Cerebellar nuclear complex (tissue), 1 donor: ENCODE measurements at places on chromosomes 6 and 20.

- DNase-seq = no peak
These were observed 649.1 kb upstream of the GJE1 start for GRCh38 chr6:141483598-141484061.

- DNase-seq = no peak
These were observed 222.6 kb downstream of the EYA4 start for GRCh38 chr6:133463790-133464189.

DNA sequence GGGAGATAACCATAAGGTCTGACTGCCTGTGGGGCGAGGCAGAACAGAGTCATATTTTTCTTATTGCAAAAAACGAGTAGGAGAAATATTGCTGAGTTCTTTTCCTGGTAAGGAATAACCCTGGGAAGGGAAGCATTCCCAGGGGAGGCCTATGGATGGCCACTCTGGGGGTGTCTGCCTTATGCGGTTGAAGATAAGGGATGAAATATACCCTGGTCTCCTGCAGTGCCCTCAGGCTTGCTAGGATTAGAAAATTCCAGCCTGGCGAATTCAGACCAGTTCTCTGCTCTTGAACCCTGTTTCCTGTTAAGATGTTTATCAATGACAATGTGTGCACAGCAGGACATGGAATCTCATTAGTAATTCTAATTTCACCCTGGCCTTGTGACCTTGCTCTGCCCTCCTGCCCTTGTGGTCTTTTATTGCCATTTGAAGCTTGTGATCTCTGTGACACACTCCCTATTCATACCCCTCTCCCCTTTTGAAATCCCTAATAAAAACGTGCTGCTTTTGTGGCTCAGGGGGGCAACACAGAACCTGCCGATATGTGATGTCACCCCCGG, 491.1 kb upstream of the EYS start:
- no peak for DNase-seq

GRCh38 chr6:18427296-18427695, 40.1 kb downstream of the RNF144B start:
- DNase-seq = no peak

- no peak for DNase-seq
These were observed 121.3 kb downstream of the JPH2 start for GRCh38 chr20:44065401-44066340.

- DNase-seq = no peak
These were observed 1.3 kb downstream of the ZKSCAN3 start for GRCh38 chr6:28351087-28351486.

DNA sequence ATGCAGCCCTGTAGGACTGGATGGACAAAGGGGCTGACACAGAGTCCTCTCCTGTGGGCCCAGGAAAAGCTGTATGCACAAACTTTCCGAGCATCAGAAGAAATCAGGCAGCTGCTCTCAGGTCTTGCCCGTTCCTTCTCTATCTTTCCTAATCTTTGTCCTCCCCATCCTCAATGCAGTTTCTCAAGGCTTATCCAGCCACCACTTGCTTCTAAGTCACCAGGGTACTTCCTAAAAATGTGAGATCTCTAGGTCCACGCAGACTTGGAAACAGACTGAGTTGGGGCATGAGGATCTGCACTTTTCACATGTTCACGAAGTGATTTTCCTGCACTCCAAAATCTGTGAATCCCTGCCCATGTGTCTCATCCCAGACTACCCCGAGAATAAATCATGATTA, 394.5 kb upstream of the SLC35B3 start:
- no peak for DNase-seq

- no peak for DNase-seq
These were observed 1.9 kb downstream of the RFPL4B start for GRCh38 chr6:112348891-112349635.

GRCh38 chr6:41353333-41353732, 17.9 kb downstream of the NCR2 start:
- DNase-seq = no peak

DNA sequence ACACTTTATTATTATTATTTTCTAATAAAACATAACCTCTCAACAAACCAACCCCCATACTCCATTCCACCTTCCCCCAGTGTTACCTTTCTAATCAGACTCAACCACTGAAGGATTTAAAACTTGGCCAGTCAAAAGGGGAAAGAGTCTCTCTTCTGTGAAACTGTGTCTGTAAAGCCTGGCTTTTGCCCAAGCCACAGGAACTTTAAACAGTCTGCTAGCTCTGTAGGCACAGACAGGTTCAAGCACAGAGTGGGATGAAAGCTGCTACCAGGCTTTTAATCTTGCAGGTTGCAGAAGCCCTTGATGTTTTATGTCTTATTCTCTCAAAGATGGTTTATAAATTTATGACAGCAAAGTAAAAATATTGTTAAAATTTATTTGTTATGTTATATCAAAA, 585.7 kb downstream of the TENT5A start:
- no peak for DNase-seq

DNA sequence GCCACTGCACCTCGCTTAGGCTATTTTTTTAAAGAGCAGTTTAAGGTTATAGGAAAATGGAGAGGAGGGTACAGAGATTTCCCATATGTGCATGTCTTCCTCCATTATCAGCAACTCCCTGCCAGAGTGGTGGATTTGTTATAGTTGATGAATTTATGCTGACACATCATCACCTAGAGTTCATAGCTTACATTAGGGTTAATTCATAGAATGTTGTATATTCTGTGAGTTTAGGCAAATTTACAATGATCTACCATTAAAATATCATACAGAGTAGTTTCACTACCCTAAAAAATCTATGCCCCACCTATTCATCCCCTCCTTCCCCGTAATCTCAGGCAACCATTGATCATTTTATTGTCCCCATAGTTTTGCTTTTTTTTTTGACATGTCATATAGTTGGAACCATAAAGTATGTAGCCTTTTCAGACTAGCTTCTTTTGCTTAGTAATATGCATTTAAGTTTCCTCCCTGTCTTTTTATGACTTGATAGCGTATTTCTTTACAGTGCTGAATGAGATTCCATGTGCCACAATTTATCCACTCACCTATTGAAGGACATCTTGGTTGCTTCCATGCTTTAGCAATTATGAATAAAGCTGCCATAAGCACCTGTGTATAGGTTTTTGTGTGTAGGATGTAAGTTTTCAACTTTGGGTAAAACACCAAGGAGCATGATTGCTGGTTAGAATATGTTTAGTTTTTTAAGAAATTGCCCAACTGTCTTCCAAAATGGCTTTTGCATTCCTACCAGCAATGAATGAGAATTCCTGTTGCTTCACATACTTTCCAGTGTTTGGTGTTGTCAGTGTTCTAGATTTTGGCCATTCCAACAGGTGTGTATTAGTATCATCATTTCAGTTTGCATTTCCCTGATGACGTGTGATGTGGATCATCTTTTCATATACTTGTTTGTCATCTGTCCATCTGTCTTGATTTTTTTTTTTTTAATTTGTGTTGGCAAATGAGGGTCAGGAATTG, 60.2 kb downstream of the NCOA3 start:
- DNase-seq = no peak

DNA sequence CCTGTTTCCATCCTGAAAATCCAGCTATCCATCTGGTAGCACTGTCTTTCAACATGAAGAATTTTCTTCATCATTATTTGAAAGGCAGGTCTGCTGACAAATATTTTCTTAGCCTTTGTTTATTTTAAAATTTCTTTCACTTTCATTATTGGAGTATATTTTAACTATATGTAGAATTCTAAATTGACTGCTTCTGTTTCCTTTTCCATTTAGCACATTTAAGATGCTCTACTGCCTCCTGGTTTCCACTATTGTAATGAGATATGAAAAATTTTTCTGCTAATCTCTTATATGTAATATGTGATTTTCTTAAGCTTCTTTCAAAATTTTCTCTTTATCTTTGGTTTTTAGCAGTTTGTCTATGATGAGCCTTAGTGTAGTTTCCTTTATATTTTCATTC, 97.3 kb downstream of the TBC1D32 start:
- no peak for DNase-seq

GRCh38 chr6:71529769-71530168, 241.2 kb downstream of the OGFRL1 start:
- DNase-seq = no peak

- no peak for DNase-seq
These were observed at the start of gene KCNS1 for GRCh38 chr20:45100563-45101245. KCNS1 (minus strand) TSS chr20:45101127; CDS start chr20:45099236, 1,891 bp downstream.

- no peak for DNase-seq
These were observed 91.3 kb downstream of the AKAP7 start for GRCh38 chr6:131226459-131227157.

GRCh38 chr6:24766680-24767462, 7.9 kb upstream of the GMNN start:
- DNase-seq = no peak

- no peak for DNase-seq
These were observed 29.9 kb downstream of the SDCBP2 start for GRCh38 chr20:1298888-1299511.

GRCh38 chr20:5788385-5788895, 38.2 kb downstream of the SHLD1 start:
- DNase-seq = no peak

DNA sequence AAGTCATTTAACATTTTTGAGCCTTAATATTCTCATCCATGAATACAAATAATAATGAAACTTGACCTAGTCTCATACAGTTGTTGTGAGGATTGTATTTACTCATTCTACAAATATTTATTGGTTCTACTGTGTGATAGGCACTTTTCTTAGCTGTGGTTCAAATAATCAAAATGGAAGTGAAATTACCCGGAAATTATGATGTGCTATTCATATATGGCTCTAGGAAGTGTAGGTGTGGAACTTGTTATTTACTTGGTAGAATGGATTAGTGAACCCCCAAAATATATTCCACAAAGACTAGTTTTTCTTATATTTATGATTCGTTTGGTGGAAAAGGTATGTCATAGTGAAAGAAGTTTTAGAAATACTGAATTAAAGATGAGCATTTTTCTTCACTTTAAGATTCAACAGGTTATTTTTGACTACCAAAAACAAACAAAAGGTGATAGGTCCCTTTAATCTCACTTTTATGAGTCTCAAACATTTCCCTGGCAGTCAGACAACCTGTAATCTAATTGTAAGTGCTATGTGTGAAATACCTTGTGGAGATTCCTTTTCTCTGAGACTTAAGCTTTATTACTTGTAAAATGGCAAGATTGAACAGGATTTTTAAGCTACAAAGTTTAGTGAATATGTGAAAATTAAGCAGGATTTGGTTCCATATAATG, 77.8 kb downstream of the STXBP5 start:
- no peak for DNase-seq

DNA sequence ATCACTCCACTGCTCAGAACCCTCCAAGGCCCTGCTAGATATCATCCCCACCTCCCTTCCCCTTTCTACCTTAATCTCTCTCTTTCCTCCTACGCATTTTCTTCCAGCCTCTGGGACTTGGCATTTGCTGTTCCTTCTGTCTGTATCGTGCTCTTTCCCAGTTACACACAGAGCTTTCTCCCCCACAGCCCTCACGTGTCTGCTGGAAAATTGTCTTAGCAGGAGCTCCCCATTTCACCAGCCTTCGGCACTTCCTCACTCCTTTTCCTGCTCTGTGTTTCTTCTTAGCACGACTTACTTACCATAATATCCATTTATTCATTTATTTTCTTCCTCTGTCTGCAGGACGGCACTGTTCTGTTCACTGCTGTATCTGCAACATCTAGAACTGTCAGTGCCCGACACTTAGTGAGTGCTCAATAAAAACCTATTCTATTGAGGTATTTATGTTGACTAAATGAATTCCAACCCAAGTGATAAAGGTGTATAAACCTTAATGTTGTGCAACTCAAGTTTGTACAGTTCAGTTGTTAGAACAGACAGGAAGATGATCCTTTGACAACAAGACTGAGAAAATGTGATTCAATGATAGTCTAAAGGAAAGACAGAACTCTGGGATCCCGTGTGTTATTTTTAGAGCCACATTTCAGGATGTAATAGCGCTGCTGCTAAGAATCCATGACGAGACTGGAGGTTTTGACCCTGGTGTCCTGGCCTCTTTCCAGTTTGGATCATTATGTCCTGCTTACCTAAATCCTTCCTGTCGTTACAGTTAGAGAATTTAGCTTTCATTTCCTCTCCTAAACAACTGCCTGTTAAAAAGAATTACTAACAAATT, 170.1 kb upstream of the LAMP5 start:
- no peak for DNase-seq

DNA sequence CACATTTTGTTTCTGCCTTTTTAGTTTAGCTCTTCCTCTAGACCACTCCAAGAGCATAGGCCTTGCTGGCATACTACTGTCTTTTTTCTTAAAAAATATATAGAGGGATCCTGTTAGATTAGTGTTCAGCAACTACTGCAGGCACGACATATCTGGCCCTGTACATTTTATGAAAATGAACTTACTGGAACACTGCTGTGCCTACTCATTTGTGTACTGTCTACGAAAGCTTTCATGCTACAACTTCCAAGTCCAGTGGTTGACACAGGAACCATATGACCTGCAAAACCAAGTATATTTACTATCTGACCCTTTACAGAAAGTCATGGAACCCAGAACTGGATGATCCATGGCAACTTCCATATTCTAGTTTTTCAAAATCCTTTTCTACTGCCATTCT, 66.6 kb upstream of the SPTLC3 start:
- DNase-seq = no peak

- DNase-seq = no peak
These were observed 39.5 kb upstream of the SUMO4 start for GRCh38 chr6:149360536-149360935.

- DNase-seq = no peak
These were observed 51.4 kb downstream of the KDM1B start for GRCh38 chr6:18206591-18206990.

- DNase-seq = no peak
These were observed 107.1 kb downstream of the MRPL14 start for GRCh38 chr6:44020148-44020547.

DNA sequence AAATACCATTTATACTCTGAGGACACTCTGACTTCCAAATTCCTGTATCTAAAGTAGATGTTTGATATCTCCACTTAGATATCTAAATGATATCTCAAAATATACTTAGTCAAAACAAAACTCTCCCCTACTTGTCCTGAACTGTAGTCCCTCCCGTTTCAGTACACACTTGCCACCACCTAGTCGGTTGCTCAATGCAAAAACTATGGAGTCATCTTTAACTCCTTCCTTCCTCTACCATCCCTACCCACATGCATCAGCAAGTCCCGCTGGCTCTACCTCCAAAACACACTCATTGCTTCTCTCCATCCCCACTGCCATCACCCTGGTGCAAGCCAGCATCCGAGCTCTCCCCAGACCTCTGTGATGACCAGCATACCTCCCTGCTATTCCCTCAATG, 13.2 kb downstream of the STX7 start:
- no peak for DNase-seq

GRCh38 chr20:38290829-38291814, 12.8 kb upstream of the BPI start:
- no peak for DNase-seq
